ENCODE measurements at places on chromosomes 5 and 9. TPM values are rescaled to one million over a fixed set of nuclear protein-coding genes. Genes with fewer than 3 reads are reported as not detected.

SLC36A3 gene
- polyA plus RNA-seq, result not detected

ZNF462 gene
- 22.2 TPM for polyA plus RNA-seq

PRXL2C gene
- polyA plus RNA-seq, result 5.5 TPM

GDNF gene
- polyA plus RNA-seq, result 0.18 TPM

DRD1 gene
- 0.04 TPM for polyA plus RNA-seq

GRXCR2 gene
- polyA plus RNA-seq, result not detected

RMRP gene
- not detected for polyA plus RNA-seq

PPP3R2 gene
- not detected for polyA plus RNA-seq

DNM1 gene
- polyA plus RNA-seq, result 42.3 TPM

CMYA5 gene
- 8.7 TPM for polyA plus RNA-seq

MARCOL gene
- 0.13 TPM for polyA plus RNA-seq

PTPRD gene
- 142 TPM for polyA plus RNA-seq

SMIM32 gene
- polyA plus RNA-seq, result 0.25 TPM

NFIB gene
- polyA plus RNA-seq, result 109 TPM

IPPK gene
- polyA plus RNA-seq, result 10.8 TPM

SLC46A2 gene
- polyA plus RNA-seq, result 0.55 TPM

PCDHB2 gene
- 11.9 TPM for polyA plus RNA-seq

RNF208 gene
- 4.9 TPM for polyA plus RNA-seq

RAPGEF1 gene
- polyA plus RNA-seq, result 35.6 TPM

GALT gene
- polyA plus RNA-seq, result 75.1 TPM

HBEGF gene
- polyA plus RNA-seq, result 5.7 TPM

ORM2 gene
- 1.0 TPM for polyA plus RNA-seq

ADAMTSL1 gene
- polyA plus RNA-seq, result 24.9 TPM

SPATA9 gene
- 0.62 TPM for polyA plus RNA-seq

NSUN2 gene
- polyA plus RNA-seq, result 90.0 TPM

ADAMTS6 gene
- 13.5 TPM for polyA plus RNA-seq

SLC6A18 gene
- not detected for polyA plus RNA-seq

SPAG8 gene
- polyA plus RNA-seq, result 12.5 TPM

MEIKIN gene
- not detected for polyA plus RNA-seq

ANGPTL2 gene
- polyA plus RNA-seq, result 30.3 TPM

APBA1 gene
- 11.8 TPM for polyA plus RNA-seq

GFPT2 gene
- 6.4 TPM for polyA plus RNA-seq

OR1J2 gene
- not detected for polyA plus RNA-seq

RIMOC1 gene
- 18.0 TPM for polyA plus RNA-seq

PCDHB6 gene
- polyA plus RNA-seq, result 3.7 TPM

CCNI2 gene
- polyA plus RNA-seq, result 0.57 TPM

Measured in right lung (tissue), 10 donors.